Muscle of arm (tissue), 14 donors: ENCODE measurements at places on chromosomes 2 and 18. TPM values are rescaled to one million over a fixed set of nuclear protein-coding genes. Genes with fewer than 3 reads are reported as not detected.

Gene KIF5C
- 2.2 TPM for polyA plus RNA-seq

Gene C2orf42
- polyA plus RNA-seq, result 7.5 TPM

Gene ABHD1
- polyA plus RNA-seq, result 0.29 TPM

Gene INSIG2
- polyA plus RNA-seq, result 22.8 TPM

Gene OR6B2
- polyA plus RNA-seq, result not detected

Gene PLEKHA3
- 16.3 TPM for polyA plus RNA-seq

Gene SPEG
- polyA plus RNA-seq, result 182 TPM

Gene GPATCH11
- polyA plus RNA-seq, result 12.2 TPM

Gene CNTNAP5
- 0.09 TPM for polyA plus RNA-seq

Gene DYSF
- 114 TPM for polyA plus RNA-seq

Gene EGR4
- polyA plus RNA-seq, result not detected

Gene RDH14
- polyA plus RNA-seq, result 9.3 TPM
